ENCODE measurements at places on chromosomes 6 and 20. TPM values are rescaled to one million over a fixed set of nuclear protein-coding genes. Genes with fewer than 3 reads are reported as not detected.

DNA sequence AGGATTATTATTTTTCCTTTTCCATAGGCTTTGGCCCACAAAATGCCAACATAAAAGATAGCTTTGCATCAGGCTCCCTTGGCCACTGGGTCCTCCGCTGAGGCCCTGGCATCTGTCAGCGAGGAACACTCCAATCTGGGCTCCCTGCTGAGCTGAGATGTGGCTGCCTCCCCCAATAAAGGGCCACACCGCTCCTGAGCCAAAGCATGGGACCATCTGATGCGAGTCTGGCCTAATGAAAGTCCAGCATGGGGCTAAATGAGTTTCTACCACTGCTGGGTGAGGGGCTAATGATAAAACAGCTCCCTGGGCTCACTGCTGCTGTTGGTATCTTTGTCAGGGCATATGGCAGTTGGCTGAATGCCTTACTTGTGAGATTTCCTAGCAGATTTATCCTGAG lies 817.5 kb upstream of the SLC35B3 start:
- H3K36me3 ChIP-seq = no peaks in the 10 kb centered on the region
- H3K4me3 ChIP-seq = no peak overlapping the region
- DNase-seq = no peak
- H3K27me3 ChIP-seq = no peaks in the 10 kb centered on the region

The CAP2 gene
- total RNA-seq = not detected

DNA sequence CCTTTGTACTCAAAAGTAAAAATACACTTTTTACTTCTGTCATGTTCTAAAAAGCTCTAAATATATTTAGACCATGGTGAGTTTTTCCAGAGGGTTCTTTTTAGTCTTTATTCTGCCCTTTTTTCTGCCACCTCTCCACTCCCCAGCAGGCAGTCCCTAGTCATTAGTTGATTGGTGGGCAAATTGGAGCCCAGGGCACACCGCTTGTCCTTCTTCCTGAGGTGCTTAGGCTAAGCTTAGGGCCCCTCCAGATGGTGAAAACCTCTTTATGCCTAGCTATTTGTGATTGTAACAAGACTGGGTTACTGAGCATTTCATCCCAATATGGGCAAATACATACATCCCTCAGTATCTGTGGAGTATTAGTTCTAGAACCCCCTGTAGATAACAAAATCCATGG lies 6.2 kb downstream of the TREML1 start:
- no peaks in the 10 kb centered on the region for H3K36me3 ChIP-seq
- H3K4me3 ChIP-seq = no peak overlapping the region
- no peak overlapping the region for H3K27ac ChIP-seq

The GNMT gene
- 2.6 TPM for total RNA-seq

- H3K4me3 ChIP-seq = no peak overlapping the region
- no peak overlapping the region for H3K27ac ChIP-seq
- H3K36me3 ChIP-seq = no peaks in the 10 kb centered on the region
- no peak for DNase-seq
Measured at GRCh38 chr6:52570291-52570700, 6.6 kb downstream of the TRAM2 start.

The TINAG gene
- not detected for total RNA-seq

DNA sequence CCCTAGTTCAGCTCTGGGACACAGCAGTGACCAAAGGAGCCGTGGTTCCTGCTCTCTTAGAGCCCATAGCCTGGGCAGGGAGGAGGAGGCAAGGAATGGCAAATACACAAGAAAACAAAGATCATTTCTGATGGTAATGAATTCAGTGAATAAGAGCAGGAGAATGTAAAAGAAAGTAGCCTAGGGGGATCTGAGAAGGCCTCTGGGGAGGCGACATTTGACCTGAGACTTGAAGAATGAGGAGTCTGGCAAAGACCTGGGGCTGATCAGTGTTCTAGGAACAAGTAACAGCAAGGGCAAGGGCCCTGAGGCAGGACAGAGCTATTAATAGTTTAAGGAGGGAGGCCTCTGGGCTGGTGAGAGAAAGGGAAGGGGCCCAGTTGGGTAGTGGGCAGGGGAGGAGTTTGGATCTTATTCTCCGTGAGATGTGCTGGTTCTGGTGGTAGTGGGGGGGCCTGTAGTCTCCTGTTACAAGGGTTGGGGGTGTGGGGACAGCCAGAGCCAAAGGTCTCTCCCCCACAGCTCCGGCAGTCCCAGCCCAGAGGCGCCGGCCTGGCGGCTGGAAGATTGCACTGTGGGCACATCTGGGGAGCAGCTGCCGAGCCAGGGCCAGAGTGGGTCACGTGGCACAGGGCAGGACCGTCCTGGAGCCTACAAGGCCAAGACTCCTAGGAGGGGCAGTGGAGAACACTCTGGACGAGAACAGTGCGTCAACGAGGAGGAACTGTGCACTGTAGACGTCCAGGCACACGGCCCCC lies 9.3 kb upstream of the ID1 start:
- no peak overlapping the region for H3K27ac ChIP-seq
- DNase-seq = no peak
- no peak overlapping the region for H3K4me3 ChIP-seq
- H3K27me3 ChIP-seq = no peaks in the 10 kb centered on the region
- no peaks in the 10 kb centered on the region for H3K36me3 ChIP-seq

The ADA gene
- 103 TPM for total RNA-seq

The SIGLEC1 gene
- total RNA-seq = 0.94 TPM

The TUBB2B gene
- 1.6 TPM for total RNA-seq

The HLA-G gene
- 0.37 TPM for total RNA-seq

- H3K4me3 ChIP-seq = no peak overlapping the region
- no peaks in the 10 kb centered on the region for H3K36me3 ChIP-seq
- peaks cover 27% of the 10 kb centered on the region for H3K4me1 ChIP-seq
- H3K27ac ChIP-seq = no peak overlapping the region
Measured at GRCh38 chr6:35295521-35296315, 1.9 kb upstream of the DEF6 start.

The KIFC1 gene
- 2.7 TPM for total RNA-seq

DNA sequence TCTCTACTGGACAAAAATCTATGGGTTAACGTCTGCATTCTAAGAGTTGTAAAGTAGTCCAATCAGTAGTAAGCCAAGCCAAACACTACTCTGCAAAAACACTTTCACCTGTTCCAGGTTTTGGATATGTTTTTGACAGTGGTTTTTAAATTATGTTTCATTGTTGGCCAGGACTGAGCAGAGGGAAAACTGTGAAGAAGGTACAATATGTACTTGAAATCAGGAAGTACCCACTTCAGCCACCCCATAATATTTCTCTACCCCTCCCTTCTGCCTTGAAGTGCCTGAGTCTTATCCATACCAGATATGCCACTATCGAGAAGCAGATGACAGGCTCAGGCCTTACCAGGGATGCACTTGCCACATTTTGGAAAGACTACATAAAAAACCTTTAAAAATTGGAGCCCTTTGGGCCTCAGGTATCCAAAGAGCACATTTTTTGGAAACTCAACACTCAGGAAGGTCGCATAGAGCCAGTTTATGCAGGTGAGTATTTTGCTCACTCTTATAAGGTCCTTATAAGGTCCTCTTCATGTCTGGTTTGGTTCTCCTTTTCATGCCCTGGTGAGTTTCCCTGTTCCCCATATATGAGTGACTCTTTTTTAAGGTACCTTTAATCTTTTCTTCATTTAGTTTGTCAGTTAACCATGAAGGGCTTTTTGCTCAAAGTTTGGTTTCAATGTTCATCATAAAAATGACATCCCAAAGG lies 859.3 kb upstream of the FLRT3 start:
- no peak overlapping the region for H3K4me3 ChIP-seq
- no peak overlapping the region for H3K27ac ChIP-seq
- H3K4me1 ChIP-seq = no peaks in the 10 kb centered on the region
- no peak for DNase-seq

GRCh38 chr6:45483501-45483900 lies 105.8 kb upstream of the SUPT3H start:
- H3K36me3 ChIP-seq = no peaks in the 10 kb centered on the region
- H3K4me3 ChIP-seq = no peak overlapping the region
- no peak overlapping the region for H3K27ac ChIP-seq

The BPI gene
- total RNA-seq = 0.29 TPM

DNA sequence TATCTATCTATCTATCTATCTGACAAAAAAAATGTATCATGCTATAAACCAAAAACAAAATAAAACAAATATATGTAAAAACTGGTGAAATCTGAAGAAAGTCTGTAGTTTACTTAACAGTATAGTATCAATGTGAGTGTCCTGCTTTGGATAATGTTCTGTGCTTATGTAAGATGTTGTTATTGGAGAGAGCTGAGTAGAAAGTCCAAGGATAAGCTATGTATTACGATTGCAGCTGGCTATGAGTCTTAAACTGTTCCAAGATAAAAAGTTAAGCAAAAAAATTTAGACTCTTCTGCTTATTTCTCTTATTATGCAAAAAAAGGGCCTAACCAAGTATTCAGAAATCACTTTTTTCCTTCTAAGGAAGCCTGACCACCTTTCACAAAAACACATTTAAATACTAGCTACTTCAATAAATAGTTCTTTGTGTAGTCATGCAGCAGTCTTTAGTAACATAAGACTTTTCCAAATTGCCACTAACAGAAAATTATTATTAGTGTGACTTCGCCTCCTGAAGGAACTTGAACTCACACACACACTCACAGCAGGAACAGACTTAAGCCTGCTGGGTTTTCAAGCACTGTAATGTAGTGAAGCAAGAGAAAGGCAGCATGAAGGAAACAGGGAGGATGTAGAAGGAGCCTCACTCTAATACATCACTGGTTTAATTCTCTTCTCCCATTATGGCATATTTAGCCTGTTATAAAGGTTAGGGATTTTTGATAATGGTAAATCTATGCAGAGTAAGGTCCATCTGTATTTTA lies 265.8 kb upstream of the GJE1 start:
- no peaks in the 10 kb centered on the region for H3K36me3 ChIP-seq
- no peaks in the 10 kb centered on the region for H3K27me3 ChIP-seq
- no peak overlapping the region for H3K4me3 ChIP-seq
- DNase-seq = no peak

DNA sequence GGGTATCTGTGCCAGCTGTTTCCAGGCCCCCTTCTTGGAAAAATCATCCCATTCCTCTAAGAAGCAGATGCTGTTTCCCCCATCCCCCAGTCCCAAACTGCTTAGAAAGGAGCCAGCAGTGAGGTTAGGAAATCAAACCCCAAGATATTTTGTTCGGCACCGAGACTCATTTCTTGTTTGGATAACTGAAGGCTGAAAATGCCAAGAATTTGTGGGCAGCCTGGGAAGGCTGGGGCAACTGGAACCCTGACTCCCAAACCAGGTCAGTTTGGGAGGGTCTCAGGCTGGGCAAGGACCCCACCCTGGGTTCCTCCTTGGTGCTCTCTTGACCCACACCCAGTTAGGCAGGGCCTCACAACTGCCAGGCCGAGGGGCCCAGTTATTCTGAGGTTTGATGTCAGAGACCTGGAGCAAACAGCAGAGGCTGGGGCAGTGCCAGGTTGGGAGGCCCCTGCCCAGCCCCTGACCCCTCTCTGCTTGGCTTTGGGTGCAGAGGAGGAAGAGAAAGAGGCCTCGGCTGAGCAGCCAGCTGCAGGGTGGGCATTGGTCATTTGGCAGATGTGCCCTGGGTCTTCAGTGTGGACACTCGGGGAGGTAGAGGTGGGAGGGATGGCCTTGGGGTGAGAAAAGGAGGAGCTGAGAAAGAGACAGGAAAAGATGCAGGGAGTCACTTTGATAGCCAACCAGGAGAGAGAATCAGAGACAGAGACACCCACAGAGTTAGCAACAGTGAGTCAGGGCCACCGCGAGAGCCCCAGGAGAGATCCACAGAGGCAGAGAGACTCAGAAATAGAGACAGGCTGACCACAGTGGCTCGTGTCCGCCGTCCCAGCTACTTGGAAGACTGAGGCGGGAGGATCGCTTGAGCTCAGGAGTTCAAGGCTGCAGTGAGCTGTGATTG lies 5.0 kb downstream of the ANGPT4 start:
- DNase-seq = no peak
- no peaks in the 10 kb centered on the region for H3K27me3 ChIP-seq
- H3K27ac ChIP-seq = no peak overlapping the region
- H3K4me1 ChIP-seq = no peaks in the 10 kb centered on the region

The MAP7 gene
- total RNA-seq = 0.14 TPM

The MACROD2 gene
- 0.34 TPM for total RNA-seq

GRCh38 chr6:129546702-129547101 lies 163.3 kb downstream of the ARHGAP18 start:
- no peak overlapping the region for H3K4me3 ChIP-seq
- no peak overlapping the region for H3K27ac ChIP-seq
- H3K4me1 ChIP-seq = no peaks in the 10 kb centered on the region
- no peak for DNase-seq
- no peaks in the 10 kb centered on the region for H3K27me3 ChIP-seq
- H3K36me3 ChIP-seq = no peaks in the 10 kb centered on the region

DNA sequence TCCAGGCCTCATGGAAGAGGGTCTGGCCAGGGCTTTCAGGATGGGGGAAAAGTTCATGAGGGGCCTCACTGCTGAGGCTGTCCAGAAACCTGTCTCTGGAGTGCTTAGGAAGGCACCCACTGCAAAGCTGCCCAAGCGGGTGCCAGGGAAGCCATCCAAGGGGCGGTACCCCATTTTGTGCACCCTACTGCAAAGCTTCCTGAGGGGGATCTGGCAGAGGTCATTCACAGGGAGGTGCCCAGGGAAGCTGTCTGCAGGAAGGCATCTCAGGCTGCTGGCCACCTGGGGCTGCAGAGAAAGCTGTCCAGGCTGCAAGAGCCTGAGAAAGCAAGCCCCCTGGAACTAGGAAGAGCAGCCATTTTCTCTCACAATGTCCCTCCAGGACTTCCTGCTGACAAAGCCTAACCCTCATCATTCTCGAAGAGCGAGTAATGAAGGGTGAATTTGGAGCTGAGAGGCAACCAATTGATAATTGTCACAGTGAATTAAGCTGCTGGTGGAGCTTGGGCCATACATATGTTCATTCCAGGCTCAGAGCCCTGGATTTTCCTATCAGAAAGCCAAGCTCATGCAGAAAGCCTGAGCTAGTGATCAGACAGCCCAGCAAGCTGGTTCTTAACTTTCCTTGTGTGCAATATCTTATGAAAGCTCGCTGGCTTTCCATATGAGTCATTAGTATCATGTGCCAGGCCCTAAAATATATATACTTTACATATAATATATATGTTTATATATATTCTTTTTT lies 62.2 kb upstream of the SLC22A16 start:
- no peaks in the 10 kb centered on the region for H3K36me3 ChIP-seq
- H3K27me3 ChIP-seq = no peaks in the 10 kb centered on the region
- no peak overlapping the region for H3K4me3 ChIP-seq
- H3K27ac ChIP-seq = no peak overlapping the region

GRCh38 chr6:147407571-147407970 lies 100.9 kb upstream of the SAMD5 start:
- H3K36me3 ChIP-seq = no peaks in the 10 kb centered on the region
- no peaks in the 10 kb centered on the region for H3K4me1 ChIP-seq
- no peak overlapping the region for H3K27ac ChIP-seq
- no peak for DNase-seq
- no peak overlapping the region for H3K4me3 ChIP-seq
- no peaks in the 10 kb centered on the region for H3K27me3 ChIP-seq

The PLA2G7 gene
- total RNA-seq = not detected

The SLC25A27 gene
- total RNA-seq = 0.50 TPM

GRCh38 chr6:36821581-36822335 lies 17.5 kb downstream of the CPNE5 start:
- H3K4me3 ChIP-seq = no peak overlapping the region
- H3K27ac ChIP-seq = no peak overlapping the region
- no peaks in the 10 kb centered on the region for H3K4me1 ChIP-seq
- DNase-seq = no peak
- H3K36me3 ChIP-seq = no peaks in the 10 kb centered on the region

GRCh38 chr6:138728662-138729061 lies 44.9 kb upstream of the CCDC28A start:
- H3K36me3 ChIP-seq = no peaks in the 10 kb centered on the region
- no peak for DNase-seq
- no peaks in the 10 kb centered on the region for H3K27me3 ChIP-seq

GRCh38 chr20:3767110-3767426 lies 485 bp downstream of the ADISSP start:
- DNase-seq = no peak
- H3K4me1 ChIP-seq = peaks cover 6% of the 10 kb centered on the region

Data from naive thymus-derived CD4-positive, alpha-beta T cell (primary cell).